Cardiac muscle cell (in vitro differentiated cells and primary cell): ENCODE measurements at places on chromosomes 1 and 21.

DNA sequence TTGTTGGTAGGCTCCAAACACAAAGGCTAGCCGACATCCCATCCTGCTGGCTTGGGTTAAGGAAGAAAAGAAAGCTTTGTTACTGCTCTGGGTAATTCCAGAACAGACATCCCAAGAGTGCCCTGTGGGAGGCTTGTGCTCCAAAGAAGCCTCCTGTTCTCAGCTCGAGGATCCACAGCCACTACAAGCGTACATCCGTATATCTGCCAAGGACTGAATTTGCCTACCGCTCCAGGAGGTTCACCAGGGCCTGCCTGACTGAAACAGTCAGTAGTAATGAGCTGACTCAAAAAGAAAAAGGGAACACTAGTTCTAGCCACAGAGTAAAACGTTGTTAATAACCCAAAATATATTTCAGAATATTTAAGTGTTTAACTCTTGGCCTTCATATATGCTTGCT is 24.8 kb upstream of the MUTYH start:
- no peak for DNase-seq

- no peak for DNase-seq
Observed at GRCh38 chr1:159266832-159267231, 35.3 kb upstream of the FCER1A start.

- no peak for DNase-seq
Observed at GRCh38 chr1:201411292-201411691, 10.2 kb downstream of the TNNI1 start.

GRCh38 chr1:1400576-1401456 is 1.7 kb upstream of the CCNL2 start:
- no peak for DNase-seq

GRCh38 chr21:16775076-16775475 is 737.8 kb upstream of the CXADR start:
- DNase-seq: no peak

DNA sequence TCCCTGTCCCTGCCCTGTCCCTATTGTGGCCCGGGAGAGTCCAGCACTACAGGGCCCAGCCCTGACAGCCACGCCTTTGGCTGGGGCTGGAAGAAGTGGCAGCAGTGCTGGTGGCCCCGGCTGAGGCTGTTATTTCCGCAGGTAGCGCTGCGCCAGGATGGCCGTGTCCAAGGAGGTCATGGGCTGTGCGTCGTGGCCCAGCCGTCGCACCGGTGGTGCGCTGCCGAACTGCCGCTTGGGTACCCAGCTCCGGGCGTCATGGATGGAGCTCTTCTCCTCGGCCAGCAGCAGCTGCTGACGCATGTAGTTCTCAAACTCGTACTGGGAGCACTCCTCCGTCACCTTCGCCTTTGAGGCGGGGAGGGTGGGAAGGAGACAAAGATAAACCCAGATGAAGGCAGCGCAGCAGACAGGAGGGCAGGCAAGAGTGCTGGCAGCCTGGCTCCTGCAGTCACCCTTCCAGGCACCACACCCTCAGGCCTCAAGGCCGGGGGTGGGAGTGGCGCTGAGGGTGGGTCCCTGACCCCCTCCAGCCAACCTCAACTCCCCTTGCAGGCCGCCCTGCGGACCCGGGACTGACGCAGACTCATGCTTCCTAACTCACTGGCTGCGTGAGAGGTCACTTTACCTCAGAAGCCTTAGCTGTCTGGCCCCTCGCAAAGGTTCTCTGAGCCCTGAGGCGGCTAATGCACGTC is 18.3 kb upstream of the EVA1B start:
- no peak for DNase-seq

DNA sequence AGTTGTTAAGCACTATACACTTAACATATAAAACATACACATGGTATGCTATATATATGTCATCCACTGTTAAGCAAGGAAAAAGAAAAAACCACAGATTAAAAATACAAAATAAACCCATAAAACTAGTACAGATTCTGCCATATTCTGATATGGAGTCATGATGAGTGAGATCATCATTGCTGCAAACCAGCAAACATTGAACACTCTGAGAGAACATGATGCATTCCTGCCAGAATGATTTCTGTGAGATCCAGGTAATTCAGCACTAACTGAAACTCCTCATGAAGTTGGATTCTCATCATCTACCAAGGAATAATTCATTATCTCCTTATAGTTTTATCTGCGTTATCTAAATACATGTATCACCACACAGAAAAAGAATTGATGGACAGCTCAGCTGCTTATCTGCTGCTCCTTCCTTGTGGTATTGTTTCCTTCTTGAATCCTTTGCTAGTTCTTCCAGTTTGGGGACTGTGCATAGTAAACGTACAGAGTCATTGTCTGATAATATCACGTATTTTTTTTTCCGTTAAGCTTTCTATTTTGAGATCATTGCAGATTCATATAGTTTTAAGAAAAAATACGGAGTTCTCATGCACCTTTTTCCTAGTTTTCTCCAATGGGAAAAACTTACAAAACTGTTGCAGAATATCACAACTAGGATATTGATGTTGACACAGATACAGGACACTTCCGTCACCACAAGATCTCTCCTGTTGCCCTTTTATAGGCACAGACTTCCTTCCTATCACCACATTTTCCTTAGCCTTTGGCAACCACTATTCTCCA is 9.3 kb downstream of the RAB4A start:
- no peak for DNase-seq

- no peak for DNase-seq
Observed at GRCh38 chr1:2300851-2301606, 72.9 kb downstream of the SKI start.

DNA sequence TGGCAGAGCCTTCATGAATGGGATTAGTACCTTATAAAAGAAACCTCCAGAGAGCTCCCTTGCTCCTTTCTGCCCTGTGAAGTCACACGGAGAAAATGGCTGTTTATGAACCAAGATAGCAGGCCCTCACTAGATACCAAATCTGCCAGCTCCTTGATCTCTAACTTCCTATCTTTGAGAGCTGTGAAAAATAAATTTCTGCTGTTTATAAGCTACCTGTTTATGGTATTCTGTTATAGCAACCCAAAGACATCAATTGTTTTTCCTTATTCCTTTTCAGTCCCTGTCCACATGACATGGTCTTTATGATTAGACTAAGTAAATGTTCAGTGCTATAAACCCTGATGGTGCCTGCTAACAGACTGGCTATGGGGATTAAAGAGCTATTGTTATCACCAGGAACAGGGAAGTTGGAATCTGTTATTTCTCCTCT is 9.7 kb upstream of the STIL start:
- no peak for DNase-seq

DNA sequence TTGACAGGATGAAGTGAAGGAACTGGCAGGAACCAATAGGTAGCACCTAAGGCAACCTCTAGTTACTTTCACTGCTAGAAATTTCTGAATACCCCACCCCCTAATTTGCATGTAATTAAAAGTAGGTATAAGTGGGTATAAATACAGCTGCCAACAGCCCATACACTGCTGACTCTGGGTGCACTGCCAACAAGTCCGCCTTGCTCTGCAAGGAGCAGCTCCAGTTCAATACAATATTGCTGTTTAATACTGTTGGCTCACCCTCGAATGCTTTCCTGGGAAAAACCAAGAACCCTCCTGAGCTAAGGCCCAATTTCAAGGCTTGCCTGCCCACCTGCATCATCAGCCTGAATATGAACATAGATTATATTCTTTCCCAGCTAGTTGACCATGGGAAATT is 981.9 kb downstream of the ADGRL2 start:
- no peak for DNase-seq

DNA sequence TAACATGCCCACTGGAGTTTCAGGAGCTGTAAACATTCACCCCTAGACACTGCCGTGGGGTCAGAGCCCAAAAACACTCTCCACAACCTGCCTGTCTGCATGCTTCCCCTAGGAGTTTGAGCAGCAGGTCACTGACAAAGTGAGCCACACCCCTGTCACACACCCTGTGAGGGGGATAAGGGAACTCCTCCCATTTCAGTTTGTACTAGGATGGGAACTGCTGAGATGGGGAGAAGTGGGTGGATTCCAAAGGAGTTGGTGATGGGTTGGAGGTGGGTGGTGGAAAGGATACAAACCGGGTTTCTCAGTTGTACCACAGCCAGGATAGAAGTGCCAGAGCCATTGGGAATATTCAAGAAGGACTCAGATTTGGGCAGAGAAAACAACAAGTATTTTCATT is 140.2 kb downstream of the MIS18A start:
- DNase-seq: no peak
